ENCODE measurements at places on chromosomes 3 and 15. TPM values are rescaled to one million over a fixed set of nuclear protein-coding genes. Genes with fewer than 3 reads are reported as not detected.

RPN1 gene
- total RNA-seq: 179 TPM

CCDC39 gene
- not detected for total RNA-seq

GPR171 gene
- total RNA-seq: 101 TPM

CALML4 gene
- total RNA-seq: 6.0 TPM

CADM2 gene
- total RNA-seq: not detected

EEFSEC gene
- total RNA-seq: 17.2 TPM

VWA5B2 gene
- total RNA-seq: not detected

SLC38A3 gene
- not detected for total RNA-seq

CCR2 gene
- 0.46 TPM for total RNA-seq

AMOTL2 gene
- total RNA-seq: 0.07 TPM

IMPG2 gene
- 0.82 TPM for total RNA-seq

RTF1 gene
- total RNA-seq: 35.9 TPM

GPR156 gene
- total RNA-seq: not detected
